Cardiac septum (tissue), 1 donor: ENCODE measurements at places on chromosomes 16 and 17. TPM values are rescaled to one million over a fixed set of nuclear protein-coding genes. Genes with fewer than 3 reads are reported as not detected.

MMP15 gene
- 53.5 TPM for total RNA-seq

DHRS7B gene
- total RNA-seq = 37.4 TPM

CMC2 gene
- total RNA-seq = 112 TPM

FOXN1 gene
- total RNA-seq = not detected

KRTAP1-1 gene
- total RNA-seq = not detected

CMTM1 gene
- 1.3 TPM for total RNA-seq

ZNF469 gene
- total RNA-seq = 1.5 TPM

MFAP4 gene
- total RNA-seq = 46.2 TPM

NME3 gene
- total RNA-seq = 31.7 TPM

FBXL16 gene
- total RNA-seq = 1.5 TPM

NECAB2 gene
- total RNA-seq = 2.5 TPM

VPS4A gene
- 27.1 TPM for total RNA-seq

TADA2A gene
- total RNA-seq = 18.5 TPM

NXPH3 gene
- total RNA-seq = 4.4 TPM

DNA sequence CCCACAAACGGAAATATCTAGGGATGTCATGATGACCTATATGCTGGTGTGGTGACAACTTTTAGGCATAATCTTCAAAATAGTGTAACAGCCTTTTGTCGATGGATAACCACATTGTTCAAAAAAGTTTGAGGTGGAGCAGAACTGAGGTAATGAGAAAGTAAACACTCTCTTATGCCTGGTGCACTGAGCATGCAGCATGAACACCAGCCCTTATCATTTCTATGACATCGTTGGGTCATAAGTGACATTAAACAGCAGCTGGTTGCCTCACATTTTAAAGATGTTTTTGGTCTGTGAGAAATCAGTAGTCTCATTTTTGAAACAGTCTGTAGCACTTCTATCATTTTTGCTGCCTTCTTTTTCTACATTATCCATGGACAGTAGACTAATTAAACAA is 1.8 kb downstream of the KRT23 start:
- DNase-seq = no peak

- DNase-seq = no peak
Measured at GRCh38 chr17:75829747-75830146, 14.5 kb downstream of the UNC13D start.

GRCh38 chr16:48378836-48379235 is 6.4 kb downstream of the SIAH1 start:
- no peak for DNase-seq

GRCh38 chr17:83128306-83129240 is 49.2 kb downstream of the METRNL start:
- peak; percentile 63 for DNase-seq

GRCh38 chr16:56888806-56889205 is 23.8 kb downstream of the SLC12A3 start:
- no peak for DNase-seq

DNA sequence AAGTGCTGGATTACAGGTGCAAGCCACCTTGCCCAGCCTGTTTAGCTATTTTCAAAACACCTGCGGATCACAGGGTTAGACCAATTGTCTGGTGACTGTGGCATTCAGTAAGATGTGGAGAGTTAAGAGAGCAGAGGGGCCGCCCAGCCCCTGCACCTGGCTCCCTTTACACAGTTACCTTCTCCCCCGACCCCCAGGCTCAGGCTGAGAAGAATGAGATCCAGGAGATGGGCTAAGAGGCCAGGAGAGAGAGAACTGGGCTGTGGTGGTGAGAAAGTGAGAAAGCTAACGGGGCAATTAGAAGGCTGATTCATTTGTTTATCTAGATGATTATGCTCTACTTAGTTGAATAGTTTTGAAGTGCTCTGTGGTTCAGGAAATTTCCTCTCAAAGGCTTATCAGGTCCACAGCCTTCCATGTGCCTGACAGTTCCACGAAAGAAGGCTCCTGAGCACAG is 67.8 kb upstream of the AXIN2 start:
- no peak for DNase-seq

DNA sequence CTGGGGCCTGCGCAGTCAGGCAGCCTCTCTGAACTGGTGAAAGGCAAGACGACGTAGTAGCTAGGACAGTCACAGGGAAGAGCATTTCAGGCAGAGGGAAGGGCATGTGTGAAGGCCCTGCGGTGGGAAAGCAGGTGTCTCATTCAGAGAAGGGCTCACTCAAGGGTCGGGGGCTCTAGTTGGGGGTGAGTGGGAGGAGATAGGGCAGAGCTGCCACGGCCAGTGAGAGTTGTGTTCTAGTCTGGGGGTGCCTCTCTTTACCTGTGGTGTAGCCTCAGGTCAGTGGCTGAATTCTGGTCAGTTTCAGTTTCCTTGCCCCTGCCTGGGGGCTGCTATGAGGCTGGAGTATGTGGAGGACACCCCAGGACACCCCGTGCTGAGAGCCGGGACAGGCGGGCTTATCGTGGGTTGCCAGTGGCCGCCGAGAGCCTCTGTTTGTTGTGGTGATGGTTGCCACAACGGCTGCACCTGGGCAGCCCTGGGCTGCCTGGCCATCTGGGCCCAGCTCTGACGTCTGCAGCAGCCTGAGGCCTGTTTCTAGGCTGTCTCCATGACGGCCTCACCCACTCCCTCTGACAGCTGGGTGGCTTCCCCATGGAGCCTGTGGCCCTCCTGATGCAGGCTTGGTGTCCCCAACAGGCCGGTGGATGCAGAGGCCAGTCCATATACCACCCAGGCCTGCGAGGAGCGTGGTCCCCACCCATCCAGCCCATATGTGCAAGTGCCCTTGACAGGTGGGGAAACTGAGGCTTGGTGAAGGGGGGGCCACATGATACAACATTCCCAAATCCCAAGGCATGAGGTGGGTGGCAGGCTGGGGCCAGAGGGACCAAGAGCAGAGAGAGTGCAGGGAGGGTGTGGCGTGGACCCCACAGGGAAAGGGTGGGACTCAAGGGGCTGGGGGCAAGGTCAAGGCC is 10.8 kb downstream of the MAP2K3 start:
- DNase-seq = no peak

DNA sequence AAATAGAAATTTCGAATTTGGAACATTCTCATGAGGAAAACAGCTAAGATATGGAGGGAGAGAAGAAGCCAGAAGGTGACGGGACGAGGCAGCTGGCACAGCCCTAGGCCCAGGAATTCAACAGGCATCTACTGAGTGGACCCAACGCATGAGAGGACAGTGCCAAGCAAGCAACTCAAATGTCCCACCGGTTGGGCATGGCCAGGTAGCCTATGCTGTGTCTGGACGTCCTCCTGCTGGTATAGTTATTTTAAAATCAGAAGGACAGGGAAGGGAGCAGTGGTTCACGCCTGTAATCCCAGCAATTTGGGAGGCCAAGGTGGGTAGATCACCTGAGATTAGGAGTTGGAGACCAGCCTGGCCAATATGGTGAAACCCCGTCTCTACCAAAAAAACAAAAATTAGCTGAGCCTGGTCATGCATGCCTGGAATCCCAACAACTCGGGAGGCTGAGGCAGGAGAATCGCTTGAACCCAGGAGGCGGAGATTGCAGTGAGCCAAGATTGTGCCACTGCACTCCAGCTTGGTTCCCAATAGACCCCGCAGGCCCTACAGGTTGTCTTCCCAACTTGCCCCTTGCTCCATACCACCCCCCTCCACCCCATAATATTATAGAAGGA is 2.0 kb downstream of the GH1 start:
- DNase-seq = peak; percentile 36

- DNase-seq = peak; percentile 77
Measured at GRCh38 chr17:76524598-76525512, 12.7 kb downstream of the CYGB start.

- DNase-seq = peak; percentile 26
Measured at GRCh38 chr16:55263271-55264250, 60.4 kb upstream of the IRX6 start.

GRCh38 chr17:69539781-69540319 is 125.4 kb downstream of the MAP2K6 start:
- DNase-seq = no peak

GRCh38 chr17:14813649-14814370 is 451.3 kb downstream of the PMP22 start:
- DNase-seq = peak; percentile 80

- no peak for DNase-seq
Measured at GRCh38 chr16:27483088-27483437, 66.7 kb downstream of the GTF3C1 start.

GRCh38 chr16:64919929-64920607 is 201.8 kb downstream of the CDH11 start:
- no peak for DNase-seq

DNA sequence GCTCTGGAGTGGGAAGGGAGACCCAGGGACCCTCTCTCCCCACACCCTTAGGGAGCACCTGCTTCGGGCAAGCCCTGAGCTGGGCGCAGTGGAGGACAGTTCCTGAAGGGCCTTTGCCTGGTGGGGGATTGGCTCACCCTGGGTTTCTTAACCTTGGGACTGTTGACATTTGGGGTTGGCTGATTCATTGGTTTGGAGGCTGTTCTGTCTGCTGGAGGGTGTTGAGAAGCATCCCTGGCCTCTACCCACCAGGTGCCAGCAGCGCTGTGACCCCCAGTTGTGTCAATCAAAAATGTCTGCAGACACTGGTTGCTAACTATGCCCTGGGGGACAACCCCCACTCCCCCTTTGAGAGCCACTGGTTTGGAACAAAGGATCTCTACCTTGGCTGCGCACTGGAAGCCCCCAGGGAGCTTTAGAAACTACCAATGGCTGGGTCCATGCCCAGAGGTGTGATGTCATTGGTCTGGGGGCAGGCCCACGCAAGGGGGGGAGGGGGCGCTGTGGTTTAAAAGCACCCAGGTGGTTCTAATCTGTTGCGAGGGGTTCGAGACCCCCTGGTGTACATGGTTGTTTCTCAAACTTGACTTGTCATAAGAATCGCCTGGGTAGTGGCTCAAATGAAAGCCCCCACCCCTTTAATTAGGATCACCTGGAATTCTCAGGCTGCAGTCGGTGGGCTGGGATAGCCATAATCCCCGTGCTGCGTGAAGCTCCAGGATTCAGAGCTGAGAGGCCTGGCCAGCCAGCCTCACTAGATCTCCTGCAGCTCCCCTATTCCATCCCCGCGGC is 151.9 kb upstream of the GSE1 start:
- DNase-seq = no peak

- no peak for DNase-seq
Measured at GRCh38 chr16:70592106-70592571, 54.2 kb upstream of the IL34 start.

- no peak for DNase-seq
Measured at GRCh38 chr16:15807603-15808009, 49.2 kb downstream of the MYH11 start.

DNA sequence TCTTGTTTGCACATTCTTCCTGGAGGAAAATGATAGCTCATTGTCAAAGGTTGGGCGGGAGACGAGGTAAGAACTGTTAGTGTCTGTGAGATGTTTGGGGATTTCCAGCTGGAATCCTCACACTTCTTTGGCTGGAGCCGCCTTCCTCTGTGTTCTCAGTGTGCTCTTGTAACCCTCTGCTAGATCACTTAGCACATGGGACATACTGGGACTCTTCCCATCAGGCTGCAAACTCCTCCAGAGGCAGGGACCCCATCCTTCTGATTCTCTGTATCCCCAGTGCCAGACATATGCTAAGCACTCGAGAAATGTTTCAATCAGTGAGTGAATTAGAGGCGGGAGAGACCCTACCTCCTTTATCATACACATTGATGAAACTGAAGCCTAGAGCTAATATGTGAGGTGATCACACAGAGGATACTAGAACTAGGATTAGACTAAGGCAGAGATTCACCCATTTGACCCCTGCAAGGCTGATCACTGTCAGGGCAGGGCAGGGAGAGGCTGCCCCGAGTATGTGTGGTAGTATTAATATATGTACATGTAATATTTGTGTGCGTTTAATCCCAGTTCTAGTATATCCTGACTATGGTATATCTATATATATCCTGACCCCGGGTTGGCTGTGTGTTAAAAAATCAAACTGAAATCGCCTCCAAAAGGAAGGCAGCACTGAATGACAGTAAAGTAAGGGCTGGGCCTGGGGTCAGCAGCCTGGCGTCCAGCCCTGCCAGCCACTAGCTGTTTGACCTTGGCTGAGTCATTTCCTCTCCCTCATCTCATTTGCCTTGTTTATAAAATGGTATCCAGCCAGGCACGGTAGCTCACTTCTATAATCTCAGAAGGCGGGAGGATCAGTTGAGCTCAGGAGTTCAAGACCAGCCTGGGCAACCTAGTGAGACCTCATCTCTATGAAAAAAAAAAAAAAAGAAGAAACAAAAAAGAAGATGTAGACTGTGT is 75.5 kb upstream of the TBX2 start:
- DNase-seq = no peak

- peak; percentile 87 for DNase-seq
Measured at GRCh38 chr17:7177191-7177953, 1.8 kb downstream of the ASGR1 start.

- DNase-seq = no peak
Measured at GRCh38 chr16:3519581-3519980, 18.8 kb downstream of the CLUAP1 start.

DNA sequence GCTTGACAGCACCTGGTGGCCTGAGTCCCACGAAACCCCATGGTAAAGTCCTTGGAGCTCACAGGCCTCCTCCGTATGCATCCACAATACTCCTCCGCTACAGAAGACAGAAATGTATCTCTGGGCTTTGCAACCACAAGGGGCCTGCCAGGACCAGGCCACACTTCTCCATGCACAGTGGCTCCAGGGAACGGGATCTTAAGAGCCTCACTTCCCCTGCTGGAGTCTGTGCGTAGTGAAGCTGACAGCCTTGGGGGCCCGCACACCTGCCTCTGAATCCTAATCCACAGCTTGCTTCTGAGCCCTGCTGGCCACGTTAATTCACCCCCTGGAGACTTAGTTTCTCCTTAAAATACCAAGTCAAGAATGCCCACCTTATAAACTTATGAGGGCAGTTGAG is 125.7 kb downstream of the COPRS start:
- DNase-seq = no peak

- no peak for DNase-seq
Measured at GRCh38 chr16:75280331-75280804, 28.9 kb upstream of the BCAR1 start.

DNA sequence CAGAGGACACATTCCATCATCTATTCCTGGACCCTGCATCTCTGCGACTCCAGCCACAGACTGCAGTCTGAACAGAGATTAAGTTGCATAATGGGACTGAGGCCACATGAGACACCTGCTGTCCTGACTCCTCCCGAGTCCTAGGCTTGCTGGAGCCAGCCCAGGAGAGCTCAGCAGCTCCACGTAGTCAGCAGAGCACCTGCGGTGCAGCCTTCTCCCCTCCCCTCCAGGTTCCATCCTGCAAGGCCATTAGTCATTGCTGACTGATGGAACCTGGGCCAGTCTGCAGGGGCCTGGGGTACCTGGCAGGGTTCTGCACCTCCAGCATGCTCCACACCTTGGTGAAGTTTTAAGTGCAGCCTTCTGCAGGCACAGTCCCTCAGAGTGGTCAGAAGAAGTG is 76.7 kb downstream of the PLD6 start:
- DNase-seq = no peak
